ENCODE measurements at places on chromosomes 1 and 21. TPM values are rescaled to one million over a fixed set of nuclear protein-coding genes. Genes with fewer than 3 reads are reported as not detected.

DNA sequence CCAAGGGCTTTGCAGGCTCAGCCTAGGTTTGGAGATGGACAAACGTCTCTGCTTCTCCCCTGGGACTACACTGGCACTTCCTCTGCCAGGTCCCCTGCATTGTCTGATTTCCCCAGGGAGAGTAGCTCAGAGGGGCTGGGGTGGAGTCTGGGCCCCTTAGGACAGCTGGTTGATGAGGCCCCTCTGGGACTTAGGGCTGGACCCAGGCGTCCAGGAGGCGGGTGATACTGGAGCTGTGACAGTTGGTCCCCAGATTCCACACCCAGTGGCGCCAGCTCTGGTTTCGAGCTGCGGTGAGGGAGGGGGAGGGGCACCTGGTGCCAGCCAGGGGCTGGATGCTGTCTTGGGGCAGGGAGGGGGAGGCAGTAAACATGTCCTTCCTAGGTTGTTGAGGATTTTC is 7.4 kb upstream of the MEX3A start:
- DNase-seq: no peak

DNA sequence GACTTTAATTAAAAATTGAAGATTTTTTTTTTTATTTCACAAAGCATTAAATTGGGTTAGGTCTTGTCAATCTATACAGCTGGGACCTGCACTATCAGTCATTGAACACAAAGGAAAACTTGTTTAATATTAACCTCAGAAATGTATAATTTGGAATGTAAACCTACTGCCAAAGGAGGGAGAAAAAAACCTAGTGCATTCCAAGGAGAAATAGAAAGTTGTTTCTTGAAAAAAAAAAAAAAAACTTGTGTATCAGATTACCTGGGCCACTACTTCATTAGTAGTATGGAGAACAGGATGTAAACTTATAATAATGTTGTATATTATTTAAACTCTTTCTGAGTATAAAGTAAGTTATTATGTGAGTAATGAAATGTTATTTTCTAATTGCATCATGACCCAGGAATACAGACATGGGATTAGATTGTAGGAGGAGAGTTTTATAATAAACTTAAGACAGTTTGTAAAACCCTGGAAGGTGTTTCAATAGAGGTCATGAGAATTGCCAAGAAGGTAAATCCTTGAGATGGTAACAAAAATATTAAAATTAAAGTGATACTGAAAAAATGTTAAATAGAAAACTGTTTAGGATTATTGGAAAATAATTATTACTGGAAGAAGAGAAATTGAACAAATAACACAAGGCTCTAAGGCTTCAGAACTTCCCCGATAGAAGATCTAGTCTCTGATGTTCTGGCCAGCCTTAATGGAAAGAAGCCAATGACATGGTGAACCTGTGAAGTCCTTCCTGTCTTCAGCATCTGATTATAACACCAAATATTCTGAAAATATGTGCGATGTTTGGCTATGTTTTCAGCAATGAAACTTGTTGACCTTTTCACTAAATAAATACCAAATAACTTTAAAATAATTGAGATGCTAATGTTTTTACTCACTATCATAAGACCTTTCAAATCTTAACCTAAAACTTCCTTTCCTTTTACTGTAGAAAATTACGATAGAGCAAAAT is 412.8 kb upstream of the LYPLAL1 start:
- no peak for DNase-seq

KCNH1 gene
- 0.85 TPM for total RNA-seq

DNA sequence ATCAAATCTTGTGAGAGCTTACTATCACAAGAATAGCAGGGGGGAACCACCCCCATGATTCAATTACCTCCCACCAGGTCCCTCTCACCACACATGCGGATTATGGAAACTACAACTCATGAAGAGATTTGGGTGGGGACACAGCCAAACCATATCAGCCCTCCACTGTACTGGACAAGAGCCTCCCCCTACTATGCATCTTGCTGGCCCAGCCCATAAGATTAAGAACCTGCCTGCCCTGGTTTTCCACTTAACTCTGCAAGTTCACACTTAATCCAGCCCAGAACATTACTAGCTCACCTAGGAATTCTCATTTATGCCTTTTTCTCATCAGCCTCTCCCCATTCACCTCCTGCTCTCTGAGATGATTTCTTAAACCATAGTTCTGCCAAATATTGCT is 18.0 kb upstream of the FBXO28 start:
- DNase-seq: no peak

- DNase-seq: no peak
These were observed 8.1 kb upstream of the RCC2 start for GRCh38 chr1:17447501-17447992.

RAB7B gene
- total RNA-seq: 8.6 TPM

- DNase-seq: no peak
These were observed 149.7 kb upstream of the VANGL1 start for GRCh38 chr1:115492019-115492595.

LCE2A gene
- not detected for total RNA-seq

AK5 gene
- total RNA-seq: 0.71 TPM

DNA sequence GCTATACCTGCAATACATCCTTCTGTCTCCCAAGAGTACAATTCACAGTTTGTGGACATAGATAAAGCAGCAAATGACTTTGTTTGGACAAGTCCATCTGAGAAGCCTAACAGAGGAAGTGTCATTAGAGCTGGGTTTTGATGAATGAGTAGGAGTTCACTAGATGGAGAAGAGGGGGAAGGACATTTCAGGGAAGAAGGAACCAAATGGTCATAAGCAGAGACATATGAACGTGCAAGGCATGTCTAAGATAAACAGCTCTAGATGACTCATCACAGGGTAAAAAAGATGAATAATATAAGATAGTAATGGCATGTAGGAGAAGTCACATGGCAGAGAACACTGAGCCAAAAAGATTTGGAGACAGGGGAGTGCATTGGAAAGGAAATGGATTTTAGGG is 54.5 kb downstream of the HMGB4 start:
- DNase-seq: no peak

GRCh38 chr21:35256468-35256988 is 207.4 kb upstream of the RUNX1 start:
- DNase-seq: no peak

AVPR1B gene
- total RNA-seq: 0.09 TPM

- no peak for DNase-seq
These were observed 150.5 kb upstream of the RUNX3 start for GRCh38 chr1:25080294-25081209.

DNA sequence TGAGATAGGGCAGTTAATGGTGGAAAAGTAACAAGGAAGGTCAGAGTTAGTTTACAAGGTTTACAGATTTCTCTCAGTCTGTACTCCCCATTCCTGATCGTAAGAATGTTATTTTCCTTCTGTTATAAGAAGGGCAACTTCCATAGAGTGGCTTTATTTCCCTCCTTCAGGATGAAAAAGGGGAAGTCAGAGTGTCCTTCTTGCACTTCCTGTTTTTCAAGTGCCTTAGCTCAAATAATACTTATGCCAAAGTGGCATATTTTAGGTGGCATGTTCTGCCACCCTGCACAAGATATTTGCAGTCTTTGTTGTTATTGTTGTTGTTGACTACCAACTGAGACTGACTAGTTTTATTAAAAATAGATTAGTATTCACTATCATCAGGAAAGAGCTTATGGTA is 730.7 kb upstream of the ADGRL4 start:
- no peak for DNase-seq

GRCh38 chr1:12414444-12415018 is 184.7 kb downstream of the VPS13D start:
- DNase-seq: no peak

CA14 gene
- 0.09 TPM for total RNA-seq

- DNase-seq: no peak
These were observed 45.8 kb downstream of the RPRD2 start for GRCh38 chr1:150409504-150410362.

DNA sequence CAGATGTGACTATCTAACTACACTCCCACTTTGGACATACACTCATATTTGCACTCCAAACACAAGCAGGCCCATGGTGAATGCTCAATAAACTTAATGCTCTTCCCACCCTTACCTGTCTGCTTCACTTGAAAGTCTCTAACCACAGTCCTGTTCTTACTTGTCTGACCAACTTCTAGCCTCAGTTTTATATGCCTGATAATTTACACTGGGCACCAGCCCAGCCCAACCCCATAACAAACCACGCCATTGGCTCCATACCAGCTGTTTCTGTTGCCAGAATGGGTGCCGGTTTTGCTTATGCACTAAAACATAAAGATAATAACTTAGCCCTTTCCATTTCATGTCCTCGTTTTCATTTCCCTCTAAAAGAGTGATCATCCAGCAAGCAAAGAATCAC is 395.4 kb downstream of the NTNG1 start:
- DNase-seq: no peak

WNT2B gene
- total RNA-seq: 0.42 TPM

RCAN3 gene
- 13.2 TPM for total RNA-seq

DNA sequence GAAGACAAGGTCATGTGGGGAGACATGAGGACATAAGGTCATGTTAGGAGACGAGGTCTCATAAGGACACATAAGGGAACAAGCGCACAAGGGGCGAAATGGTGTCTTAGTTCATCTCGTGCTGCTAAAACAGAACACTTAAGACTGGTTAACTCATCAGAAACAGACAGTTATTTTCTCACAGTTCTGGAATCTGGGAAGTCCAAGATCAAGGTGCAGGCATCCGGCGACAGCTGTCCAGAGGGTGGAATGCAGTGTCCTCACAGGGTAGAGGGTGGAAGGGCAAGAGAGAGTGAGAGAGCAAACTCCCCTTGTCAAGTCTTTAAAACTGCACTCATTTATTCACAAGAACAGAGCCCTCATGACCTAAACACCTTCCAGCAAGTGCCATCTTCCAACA is 34.6 kb upstream of the PDPN start:
- no peak for DNase-seq

DNA sequence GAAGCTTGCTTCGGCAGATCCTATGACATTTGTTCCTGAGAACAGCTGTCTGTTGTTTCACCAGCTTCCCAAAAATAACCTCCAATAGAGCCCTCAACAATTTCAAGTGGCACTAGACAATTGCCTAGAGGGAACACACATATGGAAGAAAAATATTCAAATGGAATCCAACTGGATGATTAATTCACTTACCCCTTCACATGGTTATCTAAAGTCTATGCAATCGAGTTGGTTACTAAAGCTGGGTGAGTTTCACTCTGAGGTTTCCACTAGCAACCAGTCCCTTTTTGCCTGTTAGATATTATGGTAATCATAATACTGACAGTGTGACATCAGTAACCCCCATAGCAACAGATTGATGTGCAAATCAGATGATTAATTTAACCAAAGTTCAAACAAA is at the start of gene LEMD1:
TSS of gene LEMD1 (minus strand) at position 259 of the 400 bp plus-strand sequence. CDS start 1,520 bp downstream, outside the sequence.
- no peak for DNase-seq

MYOG gene
- 7.8 TPM for total RNA-seq

DNA sequence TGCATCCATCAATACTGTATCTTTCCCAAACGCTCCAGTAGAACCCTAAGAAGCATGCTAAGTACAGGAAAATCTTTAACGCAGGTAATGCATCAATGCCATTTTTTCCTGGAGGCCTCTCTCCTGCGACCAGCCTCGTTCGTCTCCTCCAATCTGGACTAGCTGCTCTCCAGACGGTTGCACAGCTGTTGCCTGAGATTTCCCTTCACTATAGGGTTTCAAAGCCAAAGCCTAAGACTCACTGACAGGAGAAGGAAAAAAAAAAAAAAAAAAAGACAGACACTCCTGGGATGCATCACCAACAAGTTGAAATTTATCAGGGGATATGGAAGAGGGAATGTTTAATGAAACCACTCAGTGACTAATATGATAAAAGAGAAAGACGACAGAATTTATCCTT is 93.0 kb downstream of the APP start:
- no peak for DNase-seq

Measured in thymus (tissue), 14 donors.